NCI-H2107 (cell line): ENCODE measurements at places on chromosomes 4 and X.

- DNase-seq: no peak
These were observed 2.8 kb downstream of the DCUN1D4 start for GRCh38 chr4:51845711-51846110.

DNA sequence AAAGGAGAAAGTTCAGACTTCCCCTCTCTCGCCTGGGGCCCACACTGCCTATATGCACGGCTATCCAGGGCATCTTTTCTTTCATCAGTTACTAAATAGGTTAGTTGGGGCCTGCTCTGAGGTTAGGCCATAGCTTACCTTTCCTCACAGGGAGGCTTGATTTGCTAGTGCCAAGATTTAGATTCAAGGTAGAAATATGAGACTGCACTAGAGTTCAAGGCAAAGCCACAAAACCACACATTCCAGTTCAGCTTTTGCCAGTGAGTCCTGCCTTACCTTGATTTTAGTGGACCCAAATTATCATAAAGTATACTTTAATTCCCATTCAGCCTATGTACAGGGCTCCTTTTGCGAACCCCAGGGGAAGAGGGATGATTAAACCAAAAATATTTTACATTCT lies 762.8 kb downstream of the PDHA2 start:
- no peak for DNase-seq

GRCh38 chrX:149151805-149152757 lies 353.0 kb downstream of the IDS start:
- DNase-seq: no peak

GRCh38 chr4:183855323-183856190 lies 49.5 kb upstream of the STOX2 start:
- no peak for DNase-seq

GRCh38 chr4:98098764-98099163 lies 44.5 kb downstream of the STPG2 start:
- DNase-seq: no peak

DNA sequence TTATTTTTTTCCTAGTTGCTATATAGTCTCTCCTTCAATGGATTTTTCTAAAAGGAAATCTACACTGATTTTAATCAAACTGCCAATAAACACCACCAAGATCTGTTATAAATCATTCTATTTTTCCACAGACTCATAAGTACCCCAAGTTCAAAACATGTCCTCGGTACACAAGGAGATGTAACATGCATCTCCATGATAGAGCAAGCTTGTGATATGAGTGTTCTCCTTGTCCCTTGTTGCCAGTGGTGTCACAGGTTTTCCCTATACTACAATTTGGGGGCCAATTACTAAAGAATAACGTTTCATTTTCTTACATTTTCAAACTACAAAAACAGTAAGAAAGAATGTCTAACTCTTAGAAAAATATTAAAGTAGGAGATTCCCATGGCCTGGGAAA lies 491 bp downstream of the ARHGEF6 start:
- no peak for DNase-seq

GRCh38 chr4:138488533-138488932 lies 246.4 kb upstream of the SLC7A11 start:
- no peak for DNase-seq

DNA sequence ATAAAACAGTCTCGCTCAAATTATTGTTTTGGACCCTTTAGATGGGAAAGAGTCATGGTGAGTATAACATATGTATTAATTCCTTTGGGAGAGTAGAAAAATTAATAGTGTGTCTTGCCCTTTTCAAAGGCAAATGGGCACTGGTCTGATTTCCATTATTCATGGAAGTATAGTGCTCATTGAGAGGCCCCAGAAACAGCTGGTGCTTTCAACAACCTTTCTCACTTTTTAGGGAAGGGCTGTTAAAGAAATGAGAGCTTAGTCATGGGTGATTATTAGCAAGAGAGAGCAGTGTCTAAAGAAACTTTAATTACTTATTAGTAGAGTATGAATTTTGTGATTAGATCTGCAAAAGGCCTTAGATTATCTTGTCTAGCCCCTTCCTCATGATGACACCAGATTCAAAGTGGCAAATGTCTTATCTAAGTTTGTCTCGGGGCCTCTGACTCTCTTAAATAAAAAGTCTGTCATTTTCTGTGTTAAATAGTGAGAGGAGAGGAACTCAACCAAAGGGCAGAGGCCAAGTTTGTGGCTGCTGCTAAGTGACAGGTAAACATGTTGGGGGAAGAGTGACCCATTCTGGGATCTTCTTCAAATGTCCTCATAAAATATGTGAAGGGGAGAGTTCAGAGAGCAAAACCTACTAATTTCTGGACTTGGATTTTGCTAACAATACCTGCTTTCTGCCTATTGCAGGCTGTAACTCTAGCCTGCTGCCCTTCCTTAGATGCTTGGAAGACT lies 110.6 kb downstream of the REPS2 start:
- no peak for DNase-seq

DNA sequence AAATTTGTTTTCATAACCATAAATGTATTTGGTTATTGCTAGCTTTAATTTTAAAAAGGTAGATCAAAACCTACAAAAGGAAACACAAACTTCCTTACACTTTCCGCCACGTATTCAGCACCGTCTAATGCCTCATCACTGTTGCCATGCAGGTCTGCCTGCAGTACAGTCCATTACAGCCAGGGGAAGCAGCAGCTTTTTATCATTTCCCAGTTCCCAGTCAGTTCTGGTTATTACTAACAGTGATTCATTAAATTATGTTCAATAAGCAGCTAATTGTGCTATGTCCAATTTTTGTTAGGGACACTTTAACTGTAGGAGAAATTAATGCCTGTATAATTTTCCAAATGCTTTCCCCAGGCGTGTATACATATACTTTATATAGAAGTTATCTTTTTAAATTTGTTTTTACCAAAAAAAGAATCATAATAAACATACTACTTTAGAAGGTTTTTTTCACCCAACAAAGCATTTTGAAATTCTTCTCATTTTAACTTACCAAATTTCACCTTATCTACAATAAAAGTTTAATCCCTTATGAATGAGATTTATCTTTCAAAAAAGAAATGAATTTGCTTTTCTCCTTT lies 93.3 kb downstream of the ANXA3 start:
- DNase-seq: no peak

DNA sequence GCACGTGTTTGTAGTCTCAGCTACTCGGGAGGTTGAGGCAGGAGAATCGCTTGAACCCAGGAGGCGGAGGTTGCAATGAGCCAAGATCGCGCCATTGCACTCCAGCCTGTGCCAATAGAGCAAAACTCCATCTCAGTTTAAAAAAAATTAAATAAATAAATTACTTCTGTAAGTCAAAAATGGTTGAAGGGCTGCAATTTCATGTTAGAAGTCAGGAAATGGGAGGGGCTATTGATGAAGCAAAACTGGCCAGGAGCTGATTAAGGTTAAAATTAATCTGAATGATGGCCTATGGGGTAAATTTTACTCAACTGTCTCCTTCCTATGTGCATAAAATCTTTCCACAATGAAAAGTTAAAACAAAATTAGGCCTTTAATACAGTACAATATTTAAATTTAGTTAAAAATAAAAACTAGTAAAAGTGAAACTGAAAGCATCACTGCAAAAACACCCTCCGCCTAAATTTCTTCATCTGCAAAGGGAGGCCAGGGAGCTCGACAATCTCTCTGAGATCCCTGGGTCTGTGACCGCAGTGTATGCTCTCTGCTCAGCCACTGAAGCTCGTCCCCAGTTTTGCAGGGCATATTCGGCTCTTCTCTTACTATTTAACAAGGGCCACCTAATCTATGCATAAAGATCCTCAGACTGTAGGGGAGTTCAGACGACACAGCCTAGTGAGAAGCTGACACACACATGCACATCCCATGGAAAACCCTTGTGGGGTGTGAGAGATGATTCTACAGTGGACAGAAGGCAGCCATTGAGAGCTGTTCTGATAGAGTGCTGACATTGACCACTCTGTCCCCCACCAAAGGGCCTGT lies 57.2 kb downstream of the IRF2 start:
- no peak for DNase-seq
